Mesothelial cell of epicardium (in vitro differentiated cells): ENCODE measurements at places on chromosomes 5 and 9.

DNA sequence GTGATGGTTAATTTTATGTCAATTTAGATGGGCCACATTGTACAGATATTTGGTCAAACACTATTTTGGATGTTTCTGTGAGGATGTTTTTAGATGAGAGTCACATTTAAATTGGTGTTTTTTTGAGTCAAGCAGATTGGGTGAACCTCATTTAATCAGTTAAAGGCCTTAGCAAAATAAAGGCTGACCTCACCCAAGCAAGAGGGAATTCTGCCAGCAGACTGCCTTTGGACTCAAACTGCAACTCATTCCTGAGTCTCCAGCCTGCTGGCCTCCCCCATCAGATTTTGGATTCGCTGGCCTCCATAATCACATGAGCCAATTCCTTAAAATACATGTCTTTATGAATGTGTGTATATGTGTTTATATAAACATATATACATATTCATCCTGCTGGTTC is 282.7 kb upstream of the POU5F2 start:
- DNase-seq: no peak

GRCh38 chr5:166370928-166371690 is 1920.3 kb upstream of the WWC1 start:
- no peak for DNase-seq

- no peak for DNase-seq
Observed at GRCh38 chr5:36027711-36028110, 36.5 kb upstream of the UGT3A1 start.

GRCh38 chr9:118515947-118516346 is 811.7 kb downstream of the TLR4 start:
- DNase-seq: no peak

DNA sequence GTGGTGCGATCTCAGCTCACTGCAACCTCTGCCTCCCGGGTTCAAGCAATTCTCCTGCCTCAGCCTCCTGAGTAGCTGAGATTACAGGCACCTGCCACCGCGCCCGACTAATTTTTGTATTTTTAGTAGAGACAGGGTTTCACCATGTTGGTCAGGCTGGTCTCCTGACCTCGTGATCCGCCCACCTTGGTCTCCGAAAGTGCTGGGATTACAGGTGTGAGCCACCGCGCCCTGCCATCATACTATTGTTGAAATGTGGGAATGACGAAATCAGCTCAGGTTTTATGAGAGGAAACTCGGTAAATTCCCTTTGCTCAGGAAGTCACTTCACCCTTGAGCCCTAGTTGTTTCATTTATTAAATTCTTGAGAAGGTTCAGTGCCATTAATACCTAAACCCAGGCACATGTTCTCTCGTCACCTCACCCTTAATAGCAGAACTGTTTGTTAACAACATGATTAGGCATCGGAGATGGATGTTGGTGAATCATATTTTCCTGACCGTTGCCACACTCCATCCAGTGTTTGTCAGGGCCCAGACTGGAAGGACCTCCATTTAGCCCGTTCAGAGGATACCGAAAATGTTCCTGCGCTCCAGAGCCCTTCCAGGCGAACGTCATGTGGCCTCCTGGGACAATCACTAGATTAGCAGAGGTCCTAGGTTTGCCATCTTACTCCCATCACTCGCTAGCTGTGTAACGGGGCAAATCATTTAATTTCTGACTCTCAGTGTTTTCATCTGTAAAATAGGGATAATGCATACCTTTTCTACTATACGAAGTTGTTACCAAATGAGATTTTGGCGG is 20.0 kb upstream of the CREBRF start:
- no peak for DNase-seq

DNA sequence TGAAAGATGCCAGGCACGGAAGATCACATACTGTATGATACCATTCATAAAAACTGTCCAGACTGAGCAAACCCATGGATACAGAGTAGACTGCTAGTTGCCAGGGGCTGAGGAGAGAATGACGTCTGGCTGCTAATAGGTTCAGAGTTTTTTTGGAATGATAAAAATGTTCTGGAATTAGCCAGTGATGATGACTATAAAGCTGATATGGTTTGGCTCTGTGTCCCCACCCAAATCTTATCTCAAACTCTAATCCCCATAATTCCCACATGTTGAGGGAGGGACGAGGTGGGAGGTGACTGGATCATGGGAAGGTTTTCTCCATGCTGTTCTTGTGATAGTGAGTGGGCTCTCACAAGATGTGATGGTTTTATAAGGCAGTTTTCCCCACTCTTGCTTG is 37.4 kb downstream of the CAMSAP1 start:
- DNase-seq: no peak

GRCh38 chr5:55713871-55714270 is 1.7 kb upstream of the SLC38A9 start:
- no peak for DNase-seq

GRCh38 chr9:16595227-16595626 is 275.2 kb downstream of the BNC2 start:
- DNase-seq: no peak

GRCh38 chr9:121707477-121708424 is 56.3 kb downstream of the DAB2IP start:
- DNase-seq: no peak

- DNase-seq: no peak
Observed at GRCh38 chr5:134437340-134437846, 25.7 kb upstream of the CDKN2AIPNL start.

DNA sequence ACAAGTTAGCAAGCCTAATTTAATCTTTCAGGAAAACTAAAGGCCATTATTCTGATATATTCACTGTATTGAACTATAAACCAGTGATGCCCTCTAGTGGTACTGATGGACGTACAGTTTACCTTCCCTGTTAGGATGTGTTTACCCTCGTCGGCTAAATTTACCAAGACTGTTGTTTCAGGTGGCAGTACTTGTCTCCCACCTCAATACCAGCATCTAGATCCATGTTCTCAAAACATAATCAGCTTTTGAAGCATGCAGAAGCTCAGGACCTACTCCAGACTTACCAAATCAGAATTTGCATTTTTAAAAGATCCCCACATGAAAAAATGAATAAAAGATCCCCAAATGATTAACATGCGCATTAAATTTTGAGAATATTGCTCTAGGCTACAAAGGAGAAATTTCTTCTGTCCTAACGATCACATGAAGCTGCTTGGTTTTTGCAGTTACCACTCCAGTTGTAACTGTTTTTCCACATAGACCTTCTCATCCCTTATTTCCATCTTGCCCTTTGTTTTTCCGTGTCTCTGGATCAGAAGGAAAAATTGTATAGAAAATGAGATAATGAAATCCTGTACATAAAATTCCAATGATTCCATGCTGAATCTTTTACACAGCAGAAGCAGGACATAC is 3.2 kb upstream of the BAAT start:
- no peak for DNase-seq

DNA sequence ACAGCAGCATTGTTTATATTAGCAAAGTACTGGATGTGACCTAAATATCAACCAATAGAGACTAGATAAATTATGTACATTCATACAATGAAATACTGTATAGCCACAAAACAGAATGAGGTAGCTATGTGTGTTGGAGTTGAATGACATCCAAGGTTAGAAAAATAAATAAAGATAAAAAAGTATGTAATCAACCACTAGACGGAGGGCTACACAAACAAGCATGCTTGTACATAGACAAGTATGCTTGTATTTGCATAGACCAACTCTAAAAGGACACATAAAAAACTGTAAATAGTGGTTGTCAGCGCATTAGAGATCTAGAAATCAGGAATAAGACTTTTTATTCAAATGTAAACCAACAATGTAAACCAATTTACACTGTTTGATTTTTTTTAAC is 3.0 kb downstream of the FEM1C start:
- no peak for DNase-seq
